Liver (tissue), 10 donors: ENCODE measurements at places on chromosomes 2 and 18. TPM values are rescaled to one million over a fixed set of nuclear protein-coding genes. Genes with fewer than 3 reads are reported as not detected.

Gene ORC4
- 18.5 TPM for polyA plus RNA-seq

- no peak for DNase-seq
These were observed 336.6 kb downstream of the PAX3 start for GRCh38 chr2:221962186-221962585.

- no peak for DNase-seq
These were observed 56.3 kb downstream of the EPAS1 start for GRCh38 chr2:46353509-46353908.

Gene HOXD10
- not detected for polyA plus RNA-seq

GRCh38 chr18:25678221-25678620 lies 326.3 kb upstream of the ZNF521 start:
- DNase-seq = no peak

DNA sequence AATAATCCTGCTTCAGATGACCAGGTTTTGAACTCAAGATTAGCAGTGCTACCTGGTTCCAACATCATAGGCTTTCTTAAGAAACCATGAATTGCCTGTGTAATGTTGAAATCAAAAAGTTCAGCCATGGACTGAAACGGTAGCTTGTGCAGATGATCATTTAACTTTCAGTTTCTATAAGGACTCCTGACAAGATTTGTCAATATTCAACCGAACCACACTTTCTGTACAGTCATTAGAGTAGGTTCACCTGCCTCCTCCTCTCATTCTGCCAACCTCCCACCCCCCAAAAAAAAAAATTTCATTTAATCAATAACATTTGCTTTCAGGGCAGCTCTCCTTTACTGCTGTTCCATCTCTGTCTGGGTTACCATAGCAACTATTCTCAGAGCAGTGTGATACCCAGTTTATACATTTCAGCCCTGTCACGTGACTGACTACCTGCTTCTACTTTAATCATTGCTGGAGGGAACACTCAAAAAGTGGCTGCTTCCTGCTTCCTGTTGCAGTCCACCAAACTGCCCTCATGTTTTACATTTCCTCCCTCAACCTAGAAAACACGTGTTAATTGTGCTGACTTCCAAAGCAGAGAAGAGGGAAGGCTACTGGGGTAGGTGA lies 275.5 kb downstream of the SS18 start:
- DNase-seq = no peak

DNA sequence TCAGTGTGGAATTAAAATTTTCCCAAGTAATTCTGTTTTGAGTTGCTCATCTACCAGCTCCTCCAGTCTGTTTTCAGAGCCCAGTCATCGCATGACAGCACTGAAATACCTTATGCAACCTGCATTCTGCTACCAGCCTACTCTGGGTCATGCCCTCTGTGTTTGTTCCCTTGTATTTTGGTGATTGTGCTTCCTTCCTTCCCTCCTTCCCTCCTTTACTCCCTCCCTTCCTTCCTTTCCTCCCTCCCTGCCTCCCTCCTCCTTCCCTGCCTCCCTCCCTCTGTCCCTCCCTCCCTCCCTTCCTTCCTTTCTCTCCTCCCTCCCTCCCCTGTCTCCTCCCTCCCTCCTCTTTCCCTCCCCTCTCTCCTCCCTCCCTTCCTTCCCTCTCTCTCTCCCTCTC lies 289.6 kb downstream of the CDH2 start:
- no peak for DNase-seq
